NCI-H1436 (cell line): ENCODE measurements at places on chromosomes 4 and X.

- no peak for DNase-seq
Observed at GRCh38 chr4:3368841-3369760, 72.7 kb upstream of the HGFAC start.

DNA sequence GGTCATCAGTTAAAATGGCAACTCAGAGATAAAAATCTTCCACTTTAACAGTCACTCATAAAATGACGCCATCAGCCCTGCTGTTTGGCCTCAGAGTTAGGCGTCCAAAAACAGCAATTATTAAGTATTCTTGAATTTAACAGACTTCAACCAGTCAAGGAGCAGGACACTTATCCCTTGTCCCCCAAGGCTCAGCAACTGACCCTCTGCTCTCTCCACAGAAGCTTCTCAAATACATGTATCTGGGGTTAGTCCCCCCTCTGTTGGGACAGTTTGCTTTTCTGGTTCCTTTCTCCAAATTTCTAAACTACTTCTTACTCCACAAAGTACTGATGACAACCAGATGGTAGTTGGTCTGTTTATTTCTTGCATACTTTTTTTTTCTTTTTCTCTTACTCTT is 54.4 kb downstream of the SOD3 start:
- DNase-seq: no peak

DNA sequence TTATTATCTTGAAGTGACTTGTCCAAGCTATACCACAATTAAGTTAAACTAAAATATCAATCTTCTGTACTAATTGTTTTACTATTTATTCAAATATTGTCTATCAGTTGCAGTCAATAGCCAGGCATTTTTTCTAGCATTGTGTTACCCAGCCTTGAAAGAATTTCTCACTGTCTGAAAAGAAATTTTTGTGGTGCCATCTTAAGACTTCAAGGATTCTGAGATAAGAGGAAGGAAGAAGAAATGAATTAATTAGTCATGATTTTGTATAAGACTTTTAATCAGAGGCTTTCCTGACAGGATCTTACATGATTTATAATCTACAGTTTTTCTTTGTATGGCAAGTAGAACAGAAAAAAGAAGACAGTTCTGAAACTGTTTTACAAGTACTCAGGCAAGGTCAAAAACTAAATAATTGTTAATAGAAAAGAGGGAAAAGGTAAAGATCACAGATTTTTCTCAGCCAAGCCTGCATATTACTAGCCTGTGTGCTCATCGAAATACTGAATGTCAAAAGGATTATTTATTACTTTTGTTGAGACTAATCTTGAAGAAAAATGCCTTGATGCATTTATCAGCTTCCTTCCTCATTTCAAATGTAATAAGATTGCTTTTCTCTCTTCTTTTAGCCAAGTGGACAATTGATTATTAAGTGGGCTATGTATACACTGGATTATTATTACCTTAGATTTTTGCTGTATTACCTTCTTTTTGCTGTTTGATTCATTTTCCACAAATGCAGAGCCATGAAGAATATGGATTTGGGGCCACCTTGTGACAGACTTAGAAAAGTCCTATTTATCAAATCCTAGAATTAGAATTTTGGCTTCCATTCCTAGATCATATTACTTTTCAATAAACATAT is 53.8 kb downstream of the CXCL1 start:
- no peak for DNase-seq

DNA sequence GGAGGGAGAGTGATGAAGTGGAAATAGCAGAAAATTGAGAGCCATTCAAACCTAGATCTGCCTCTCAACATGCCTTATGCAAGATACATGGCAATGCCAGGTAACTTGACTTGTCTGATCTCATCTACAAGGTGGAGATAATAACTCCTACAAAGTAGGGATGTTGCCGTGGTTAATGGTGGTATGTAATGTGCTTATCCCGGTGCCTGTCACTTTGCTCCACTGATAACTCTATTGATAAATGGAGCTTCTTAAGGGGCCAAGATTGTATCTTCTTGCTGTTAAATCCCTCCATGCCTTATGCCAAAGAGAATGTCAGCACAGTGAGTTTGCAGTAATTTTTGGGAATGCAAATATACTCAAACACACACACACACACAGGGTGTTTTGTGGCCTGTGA is 355.8 kb downstream of the MAPK10 start:
- no peak for DNase-seq

GRCh38 chrX:28981952-28982351 is 394.7 kb downstream of the IL1RAPL1 start:
- DNase-seq: no peak

DNA sequence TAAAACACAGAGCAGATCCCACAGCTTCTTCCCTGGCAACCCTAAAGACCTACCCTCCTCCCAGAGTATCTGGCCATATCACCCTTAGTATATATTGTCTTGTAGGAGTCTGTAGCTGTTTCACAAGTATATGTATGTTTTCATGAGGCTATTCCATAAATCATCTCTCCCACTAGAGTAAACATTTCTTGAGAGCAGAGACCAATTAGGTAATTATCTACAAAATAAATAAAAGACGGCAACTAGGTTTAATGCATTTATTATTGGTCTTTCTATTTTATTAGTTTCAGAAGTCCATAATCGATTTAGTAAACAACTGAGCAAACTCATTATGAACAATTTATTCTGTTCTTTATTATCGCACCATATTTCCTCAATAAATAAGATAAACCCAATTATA is 7.0 kb downstream of the ACOT9 start:
- no peak for DNase-seq

- DNase-seq: no peak
Observed at GRCh38 chr4:185987961-185988627, 80.9 kb upstream of the TLR3 start.

GRCh38 chr4:1768367-1769034 is 24.6 kb upstream of the FGFR3 start:
- no peak for DNase-seq

DNA sequence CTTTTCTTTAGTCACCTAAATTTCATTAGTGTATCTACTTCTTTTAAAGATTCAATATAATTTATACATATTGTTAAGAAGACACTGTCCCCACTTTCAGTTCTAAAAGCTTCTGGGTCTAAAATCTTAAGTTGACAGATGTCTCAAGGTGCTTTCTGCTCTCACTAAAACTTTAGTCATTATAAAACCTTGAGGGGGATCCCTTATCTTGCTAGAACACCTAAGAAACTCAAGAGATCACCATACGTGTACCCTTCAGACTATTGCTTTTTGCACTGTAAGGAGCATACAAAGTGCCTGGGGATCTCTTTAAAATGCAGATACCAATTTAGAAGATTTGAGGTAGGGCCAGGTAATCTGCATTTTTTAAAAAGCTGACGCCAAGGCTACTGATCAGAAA is 30.1 kb downstream of the CYBB start:
- DNase-seq: no peak

DNA sequence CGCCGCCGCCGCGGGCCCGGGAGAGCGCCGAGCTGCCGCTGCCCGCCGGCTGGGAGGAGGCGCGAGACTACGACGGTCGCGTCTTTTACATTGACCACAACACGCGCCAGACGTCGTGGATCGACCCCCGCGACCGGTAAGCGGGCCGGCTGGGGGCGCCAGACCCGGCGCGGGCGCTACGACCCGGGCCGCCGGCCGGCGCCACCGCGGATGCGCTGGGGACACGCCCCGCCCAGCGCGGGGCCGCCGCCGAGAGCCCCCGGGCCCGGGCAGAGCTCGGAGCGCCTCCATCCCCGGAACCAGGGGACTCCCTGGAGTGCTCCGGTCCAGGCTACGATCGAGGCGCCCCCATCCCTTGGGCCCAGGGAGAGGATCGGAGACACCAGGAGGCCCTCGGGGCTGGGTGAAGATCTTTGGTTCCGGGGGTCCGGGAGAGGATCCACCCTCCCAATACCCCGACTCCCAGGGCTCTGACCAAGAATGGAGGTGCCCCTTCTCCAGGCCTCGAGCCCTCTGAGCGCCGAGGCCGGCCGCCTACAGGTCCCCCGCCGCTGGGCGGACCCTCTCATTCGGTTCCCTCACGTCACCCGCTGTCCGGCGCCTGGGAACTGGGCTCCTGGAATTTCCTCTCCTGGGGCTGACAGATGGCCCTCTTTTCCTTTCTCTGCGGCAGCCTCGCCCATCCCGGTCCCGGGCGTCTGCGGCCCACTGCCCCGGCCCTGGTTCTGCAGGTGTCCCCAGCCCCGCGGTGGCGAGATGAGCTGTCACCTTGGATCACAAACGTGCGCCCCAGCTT is 48.8 kb downstream of the CLDN34 start:
- no peak for DNase-seq

- no peak for DNase-seq
Observed at GRCh38 chr4:158519226-158519625, 2.5 kb upstream of the RXFP1 start.
